Activated CD4-positive, alpha-beta T cell treated with anti-CD3 and anti-CD28 coated beads, Interleukin-2, Interleukin-6, amounts not matched to agents 100 ng/mL and 50 ng/mL, durations not matched to agents 16 hours and 8 hours (primary cell): ENCODE measurements at places on chromosomes 6 and 20.

DNA sequence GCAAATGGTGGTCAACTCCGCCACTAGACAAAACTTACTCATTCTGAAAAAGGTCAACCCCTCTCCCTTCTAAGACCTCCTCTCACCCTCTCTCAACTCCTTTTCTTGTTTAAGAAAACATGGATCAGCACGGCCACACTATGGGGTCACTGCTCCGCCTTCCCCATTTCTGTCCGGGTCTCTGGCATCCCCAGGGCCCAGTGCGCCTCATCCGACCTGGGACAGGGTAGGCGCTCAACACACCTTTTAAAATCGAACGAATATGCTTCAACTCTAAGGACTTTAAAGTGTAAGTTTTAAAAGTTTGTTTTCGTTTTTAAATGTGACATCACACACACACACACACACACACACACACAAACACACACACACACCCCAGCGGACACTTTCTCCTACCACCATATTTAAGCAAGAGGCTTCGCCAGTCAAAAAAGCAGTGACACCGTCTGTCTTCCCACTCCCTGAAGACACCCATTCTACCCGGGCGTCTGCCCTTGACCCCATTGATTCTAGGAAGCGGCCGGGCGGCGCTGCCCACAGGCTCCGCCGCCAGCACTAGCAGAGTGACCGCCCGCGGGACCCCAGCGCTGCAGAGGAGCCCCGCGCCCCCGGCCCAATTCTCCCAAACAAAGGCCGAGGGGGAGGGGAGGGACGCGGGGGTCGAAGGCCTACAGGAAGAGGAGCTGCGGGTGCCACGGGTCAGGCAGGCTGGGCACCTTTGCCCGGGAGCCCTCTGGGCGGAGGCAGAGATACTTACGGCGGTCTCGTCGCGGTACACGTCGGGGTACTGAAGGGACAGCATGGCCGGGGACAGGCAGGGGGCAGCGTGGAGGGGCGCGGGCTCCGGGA, 568 bp downstream of the PREP start:
- DNase-seq = peak; percentile 45

- DNase-seq = no peak
Observed at GRCh38 chr6:165119231-165120020, 190.0 kb downstream of the C6orf118 start.

DNA sequence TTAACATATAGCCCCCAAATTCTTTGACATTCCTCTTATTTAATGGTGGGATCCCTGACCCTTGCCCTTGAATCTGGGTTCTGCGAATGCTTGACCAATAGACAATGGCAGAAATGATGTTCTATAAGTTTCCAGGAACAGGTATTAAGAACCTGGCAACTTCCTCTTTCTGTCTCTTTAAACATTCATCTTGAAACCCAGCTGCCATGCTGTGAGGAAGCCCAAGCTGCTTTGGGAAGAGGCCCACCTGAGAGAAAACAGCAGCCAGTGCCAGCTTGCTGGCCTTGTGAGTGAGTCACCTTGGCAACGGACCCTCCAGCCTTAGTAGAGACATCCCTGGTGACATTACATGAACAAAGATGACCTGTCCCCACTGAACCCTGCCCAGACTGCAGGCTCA, 45.2 kb upstream of the RALY start:
- no peak for DNase-seq

DNA sequence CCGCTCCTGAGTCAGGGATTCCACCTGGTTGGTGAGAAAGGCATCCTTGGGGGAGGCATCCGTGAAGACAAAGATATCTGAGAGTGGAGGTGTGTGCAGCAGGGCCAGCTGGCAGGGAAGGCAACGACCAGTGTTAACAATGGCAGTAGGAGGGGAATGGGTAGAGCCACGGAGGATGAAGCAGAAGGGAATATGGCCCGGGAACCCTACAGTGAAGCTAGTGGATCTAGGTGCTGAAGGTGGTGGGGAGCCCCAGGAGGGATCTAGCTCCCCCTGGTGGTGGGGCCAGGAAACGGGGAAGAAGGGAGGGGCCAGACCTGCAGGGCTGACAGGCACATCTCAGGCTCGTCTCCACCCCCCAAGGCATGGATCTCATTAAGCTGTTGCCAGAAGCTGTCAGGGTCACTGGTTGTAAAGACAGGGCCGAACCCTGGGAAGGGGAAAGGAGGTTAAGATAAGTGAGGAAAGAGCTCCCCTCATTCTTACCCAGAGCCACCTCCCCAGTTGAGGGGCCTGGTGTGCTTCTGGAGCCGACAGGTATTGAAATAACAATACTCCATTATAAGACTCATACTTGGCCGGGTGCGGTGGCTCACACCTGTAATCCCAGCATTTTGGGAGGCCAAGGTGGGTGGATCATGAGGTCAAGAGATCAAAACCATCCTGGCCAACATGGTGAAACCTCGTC, 7.3 kb downstream of the VWA7 start:
- peak; percentile 91 for DNase-seq

DNA sequence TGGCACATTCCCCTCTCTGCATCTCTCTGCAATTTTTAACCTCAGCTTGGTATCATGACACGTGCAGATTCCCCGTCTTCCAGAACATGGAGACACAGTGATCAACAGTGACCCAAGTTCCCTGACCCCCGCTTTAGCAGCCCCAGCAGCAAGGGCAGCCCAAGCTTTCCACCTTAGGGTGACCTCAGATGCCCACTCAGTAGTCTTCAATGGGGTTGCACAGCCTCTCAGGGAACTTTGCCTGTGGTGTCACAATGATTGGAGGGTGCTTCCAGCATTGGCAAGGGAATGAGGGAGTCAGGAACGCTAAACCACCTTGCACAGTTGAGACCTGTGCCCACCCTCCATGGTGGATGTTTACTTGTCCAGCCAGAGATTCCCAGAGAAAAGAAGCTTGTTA, 287.1 kb upstream of the CDH4 start:
- no peak for DNase-seq

DNA sequence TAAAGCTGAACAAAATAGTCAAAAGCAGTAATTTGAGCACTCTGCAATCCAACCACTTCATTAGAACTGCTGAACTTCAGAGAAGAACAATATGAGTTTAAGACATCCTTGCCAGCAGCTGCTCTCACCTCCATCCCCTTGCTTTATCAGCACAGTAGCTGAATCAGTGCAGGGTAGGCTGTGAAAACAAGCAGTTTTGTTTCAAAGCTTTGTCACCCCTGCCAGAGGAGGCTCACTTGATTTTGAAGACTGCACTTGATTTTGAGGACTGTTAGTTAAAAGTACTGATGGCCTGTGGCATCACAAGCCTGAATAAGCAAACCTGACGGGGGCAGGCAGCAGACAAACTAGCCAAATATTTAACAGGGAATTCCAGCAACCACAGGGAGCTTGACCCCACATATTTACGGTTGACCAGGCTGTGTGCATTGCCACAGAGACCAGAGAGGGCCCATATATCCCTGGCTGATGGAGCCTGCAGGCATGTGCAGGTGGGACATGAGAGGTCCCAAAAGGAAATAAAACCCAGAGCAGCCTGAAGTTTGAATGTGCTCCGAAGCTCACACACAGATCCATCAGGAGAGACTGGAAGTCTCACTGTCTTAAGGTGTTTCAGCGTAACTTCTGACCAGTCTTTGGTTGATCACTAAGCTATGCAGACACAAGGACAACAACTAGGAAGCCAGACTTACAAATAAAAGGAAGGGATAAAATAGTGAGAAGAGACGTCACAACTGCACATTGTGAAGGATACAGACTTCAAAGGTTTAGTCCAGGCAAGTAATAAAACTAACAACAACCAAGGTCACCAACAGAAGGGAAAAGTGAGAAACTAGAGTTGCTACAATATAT, 97.4 kb downstream of the PDSS2 start:
- DNase-seq = no peak

DNA sequence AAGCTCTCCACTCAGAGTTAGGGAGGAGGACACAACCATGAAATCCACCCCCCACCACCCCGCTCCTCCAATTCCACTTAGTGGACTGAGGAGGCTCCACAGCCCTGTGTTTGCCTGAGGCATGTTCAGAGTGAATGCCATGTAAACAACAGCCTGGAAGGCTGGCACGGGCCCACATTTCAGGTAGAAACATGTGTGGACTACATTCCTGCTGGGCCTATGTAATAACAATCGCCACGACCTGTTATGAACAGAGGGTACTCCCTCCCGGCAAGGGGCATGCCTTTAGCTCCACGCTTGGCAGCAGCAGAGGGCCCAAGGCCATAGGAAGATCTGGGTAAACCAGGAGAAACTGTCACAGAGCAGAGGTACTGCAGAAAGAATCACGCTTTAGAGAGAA, 65.5 kb downstream of the ISM1 start:
- no peak for DNase-seq

DNA sequence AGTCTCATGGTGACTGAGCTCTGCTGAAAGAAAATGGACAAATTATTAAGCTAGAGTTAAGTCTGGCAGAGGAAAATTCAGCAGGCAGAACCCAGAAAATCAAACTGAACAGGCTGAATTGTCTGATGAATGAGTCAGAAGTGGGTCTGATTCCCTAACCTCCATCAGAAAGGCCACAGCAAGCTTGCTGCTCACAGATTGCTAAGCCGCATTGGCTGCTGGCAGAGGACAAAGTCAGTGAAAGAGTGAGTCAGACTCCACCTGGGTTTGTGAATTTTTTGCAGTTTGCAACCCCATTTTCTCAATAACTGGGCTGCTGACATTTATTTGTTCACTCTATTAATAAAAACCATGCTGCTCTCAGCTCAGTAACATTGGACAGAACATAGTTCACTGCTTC, 191.3 kb downstream of the EPM2A start:
- no peak for DNase-seq

DNA sequence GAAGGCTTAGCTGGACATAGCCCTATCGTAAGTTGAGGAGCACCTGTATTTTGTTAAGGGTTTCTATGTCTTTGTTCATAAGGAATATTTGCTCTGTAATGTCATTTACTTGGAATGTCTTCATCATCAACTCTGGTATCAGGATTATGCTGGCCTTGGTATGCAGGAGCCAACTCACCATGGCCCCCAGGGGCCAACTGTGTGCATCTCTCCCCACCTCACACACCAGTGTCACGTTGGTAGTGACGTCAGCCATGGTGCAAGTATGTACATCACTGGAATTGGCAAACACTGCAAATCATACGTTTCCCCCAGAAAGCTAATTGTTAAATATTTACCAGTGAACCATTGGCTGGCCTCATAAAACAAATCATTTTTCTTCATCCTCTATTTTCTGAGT, 70.8 kb downstream of the YTHDF1 start:
- DNase-seq = no peak

DNA sequence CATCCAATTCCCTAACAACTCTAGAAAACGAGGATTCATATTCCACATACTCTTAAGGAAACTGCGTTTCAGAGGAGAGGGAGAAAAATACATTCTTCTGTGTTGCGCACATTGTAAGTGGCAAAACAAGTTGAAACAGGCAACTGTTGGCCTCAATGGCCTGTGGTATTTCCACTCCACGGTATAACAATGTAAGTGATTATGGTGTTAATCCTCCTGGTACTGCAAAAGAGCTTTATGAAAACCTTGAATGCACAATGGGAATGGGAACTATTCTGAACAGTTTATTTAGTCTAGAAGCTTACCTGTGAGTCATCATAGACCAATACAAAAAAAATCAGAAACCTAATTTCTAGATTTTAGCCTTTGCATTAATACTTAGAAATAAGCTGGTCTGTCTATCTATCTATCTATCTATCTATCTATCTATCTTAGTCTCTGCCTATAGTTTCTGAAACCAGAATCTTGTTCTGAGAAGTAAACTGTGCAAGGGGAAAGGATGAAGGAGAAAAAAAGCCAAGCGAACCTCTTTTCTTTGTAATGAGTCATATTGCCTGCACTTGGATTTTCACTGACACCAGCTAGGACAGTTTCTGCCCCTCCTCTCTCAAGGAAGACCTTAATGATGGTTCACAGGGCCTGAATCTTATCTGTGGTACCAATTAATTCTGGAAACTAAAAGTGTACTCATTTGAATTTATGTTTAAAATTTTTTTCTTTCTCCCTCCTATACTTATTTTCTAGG, 101.5 kb downstream of the RNF144B start:
- no peak for DNase-seq

- no peak for DNase-seq
Observed at GRCh38 chr20:58109918-58110635, 118.4 kb downstream of the ANKRD60 start.
